ENCODE measurements at places on chromosomes 12 and 14.
A peak's percentile ranks its signal among the peaks of the same experiment; 100 is the strongest.

- DNase-seq = no peak
These were observed 91.2 kb downstream of the ADGRD1 start for GRCh38 chr12:131044760-131045381.

DNA sequence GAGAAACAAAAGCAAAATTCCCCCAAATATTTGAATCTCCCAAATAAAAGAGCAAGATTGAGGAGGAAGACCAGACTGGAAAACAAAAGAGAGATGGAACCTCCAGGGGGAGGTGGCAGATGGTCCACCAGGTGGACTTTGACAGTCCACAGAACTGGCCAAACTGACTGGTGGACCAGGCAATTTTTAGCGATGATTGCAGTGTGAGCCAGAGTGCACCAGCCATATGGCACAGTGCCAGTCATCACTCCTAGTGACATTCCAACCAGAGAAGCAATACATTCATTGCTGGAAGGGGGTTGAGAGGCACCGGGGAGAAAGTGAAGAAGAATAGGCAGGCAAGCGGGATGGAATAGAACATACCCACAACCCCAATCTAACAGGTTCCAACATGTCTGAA, 182.9 kb downstream of the EXOC5 start:
- no peak for DNase-seq

DNA sequence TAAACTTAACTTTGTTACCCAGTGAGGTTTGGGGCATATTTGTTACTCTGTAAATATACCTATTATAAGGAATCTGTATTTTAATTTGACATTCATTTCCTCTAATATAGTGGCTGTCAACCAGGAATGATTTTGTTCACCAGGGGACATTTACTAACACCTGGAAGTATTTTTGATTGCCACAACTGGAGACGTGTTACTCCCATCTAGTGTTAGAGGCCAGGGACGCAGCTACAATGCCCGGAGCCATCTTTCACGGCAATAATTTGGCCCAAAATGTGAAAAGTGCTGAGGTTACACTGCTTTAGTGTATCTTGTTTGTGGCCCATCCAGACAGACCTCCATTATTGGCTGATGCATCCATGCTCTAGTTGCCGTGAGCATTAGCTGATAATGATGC, 881.3 kb upstream of the ATXN7L3B start:
- no peak for DNase-seq

- DNase-seq = no peak
These were observed 31.9 kb upstream of the TC2N start for GRCh38 chr14:91899213-91899612.

DNA sequence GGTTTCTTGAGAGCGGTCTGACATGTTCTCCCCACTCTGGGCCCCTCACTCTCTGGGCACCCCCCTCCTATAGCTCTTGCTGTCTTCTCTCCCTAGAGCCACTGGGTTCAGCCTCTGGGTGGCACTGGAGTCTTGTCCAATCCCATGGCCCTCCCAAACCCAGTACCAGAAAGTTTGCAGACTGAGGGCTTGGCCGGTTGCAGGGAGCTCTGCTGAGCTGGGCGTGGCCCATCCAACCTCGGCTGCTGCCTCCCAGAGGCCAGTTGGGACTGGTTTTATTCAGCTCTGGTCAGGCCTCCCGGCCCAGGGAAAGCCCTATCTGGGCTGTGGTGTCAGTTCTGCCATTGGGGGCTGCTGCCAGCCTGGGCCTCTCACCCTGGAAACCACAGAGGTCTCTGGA, 37.9 kb downstream of the ISCA2 start:
- no peak for DNase-seq

GRCh38 chr12:1595690-1596347, 1.4 kb upstream of the FBXL14 start:
- peak; percentile 63 for DNase-seq

DNA sequence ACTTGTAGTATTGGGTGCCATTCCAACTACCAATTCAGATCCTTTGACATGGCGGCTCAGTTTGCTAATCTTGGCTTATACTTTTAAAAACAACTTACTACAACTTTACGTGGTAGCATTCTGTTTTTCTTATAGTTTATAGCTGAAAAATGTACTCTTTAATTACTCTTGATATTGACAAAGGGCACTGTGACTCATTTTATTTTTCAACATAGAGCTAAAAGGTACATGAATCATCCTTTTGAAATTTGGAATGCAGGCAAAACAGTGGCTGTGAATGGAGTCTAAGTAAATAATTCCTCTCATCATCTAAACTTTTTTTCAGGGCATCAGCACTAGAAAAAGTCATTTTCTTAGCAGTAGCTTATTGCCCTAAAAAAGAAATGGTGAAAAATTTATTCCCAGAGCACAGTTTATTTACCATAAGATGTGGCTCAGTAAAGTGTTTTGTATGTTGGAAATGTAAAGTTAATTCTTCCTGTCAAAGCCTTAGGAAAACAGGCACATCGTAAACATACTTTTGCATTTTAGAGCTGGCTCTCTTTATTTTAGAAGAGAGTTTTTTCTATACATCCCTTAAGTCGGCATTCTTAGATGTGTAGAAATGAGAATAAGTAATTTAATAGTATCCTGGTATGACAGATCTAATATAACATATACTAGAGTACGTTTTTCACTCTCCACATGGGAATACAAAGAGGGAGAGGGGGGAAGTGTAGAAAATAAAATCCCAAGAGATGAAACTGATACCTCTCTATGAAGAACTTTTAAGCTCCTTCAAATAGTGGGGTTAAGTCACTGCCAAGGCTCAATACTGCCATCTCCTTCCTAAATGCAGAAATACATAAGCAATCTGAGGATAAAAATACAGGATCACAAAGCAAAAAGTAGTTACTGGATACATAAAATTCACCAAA, 55.2 kb downstream of the SLC25A21 start:
- DNase-seq = peak; percentile 71

- peak; percentile 45 for DNase-seq
These were observed 269.9 kb downstream of the ADAMTS20 start for GRCh38 chr12:43282106-43282505.

DNA sequence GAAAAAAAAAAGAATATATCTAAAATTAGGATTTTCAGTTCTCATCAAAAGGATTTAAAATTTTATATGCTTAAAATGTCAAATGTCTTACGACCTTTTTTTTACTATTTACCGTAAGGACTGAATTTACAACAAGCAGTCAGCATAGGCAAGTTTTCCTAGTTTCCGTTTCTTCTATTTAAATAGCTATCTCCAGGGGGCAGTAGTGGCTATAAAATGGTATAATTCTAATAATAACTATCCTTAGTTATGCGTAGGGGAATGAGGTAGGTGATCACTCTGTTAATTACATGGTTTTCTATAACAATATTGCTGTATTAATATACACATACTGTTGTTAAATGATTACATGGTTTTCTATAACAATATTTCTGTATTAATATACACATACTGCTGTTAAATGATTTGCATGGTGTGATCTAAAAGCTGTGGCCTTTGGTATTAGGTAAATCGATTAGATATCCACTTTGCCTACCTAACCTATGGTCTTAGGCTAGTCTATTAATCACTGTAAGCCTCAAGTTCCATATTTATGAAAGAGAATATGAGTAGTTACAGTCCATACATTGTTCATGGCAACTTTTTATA, 217.7 kb upstream of the PDZRN4 start:
- peak; percentile 12 for DNase-seq

GRCh38 chr12:4039931-4040330, 166.7 kb upstream of the PARP11 start:
- no peak for DNase-seq

- no peak for DNase-seq
These were observed 1222.3 kb upstream of the SEL1L start for GRCh38 chr14:82755923-82756322.

DNA sequence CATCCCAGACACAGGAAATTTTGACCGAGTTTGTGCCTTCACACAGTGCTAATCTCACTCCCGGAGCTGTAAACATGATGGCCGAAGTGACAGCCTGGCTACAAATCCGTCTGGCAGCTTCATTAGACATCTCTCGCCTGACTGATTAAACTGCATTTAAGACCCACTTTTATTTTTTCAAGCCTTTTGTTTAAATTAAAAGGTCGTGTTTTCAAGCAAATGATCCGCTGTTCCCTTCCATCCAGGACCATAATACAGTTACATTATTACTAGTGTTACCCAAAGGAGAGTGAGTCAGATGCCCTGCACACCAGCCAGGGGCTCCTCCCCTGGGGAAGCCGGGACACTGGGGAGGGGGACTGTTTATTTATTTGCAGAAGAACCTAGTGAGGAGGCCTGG, 200.2 kb downstream of the EXOC5 start:
- no peak for DNase-seq

GRCh38 chr12:131276501-131277185, 322.9 kb downstream of the ADGRD1 start:
- DNase-seq = no peak

- DNase-seq = no peak
These were observed 133.5 kb downstream of the FOXN3 start for GRCh38 chr14:89283327-89284060.

- DNase-seq = no peak
These were observed 221.8 kb upstream of the DCN start for GRCh38 chr12:91404441-91404840.

DNA sequence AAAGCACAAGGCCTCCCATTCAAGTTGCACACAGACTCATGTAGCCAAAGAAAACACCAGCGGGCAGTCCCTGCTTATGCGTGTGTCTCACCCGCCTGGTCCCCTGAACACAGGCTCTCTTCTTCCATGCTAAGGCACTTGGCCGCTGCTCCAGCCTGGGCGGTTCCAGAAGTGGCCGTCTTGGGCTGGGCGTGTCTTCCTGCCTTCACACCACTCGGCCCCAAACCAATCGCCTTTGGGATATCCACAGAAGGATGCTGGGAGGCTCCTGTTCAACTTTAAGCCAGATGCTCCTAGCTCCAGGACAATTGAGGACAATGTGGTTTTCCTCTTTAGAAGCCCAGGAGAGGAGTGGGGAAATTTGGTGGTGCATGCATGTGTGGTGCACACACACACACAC, 2.2 kb downstream of the SCARB1 start:
- DNase-seq = no peak

DNA sequence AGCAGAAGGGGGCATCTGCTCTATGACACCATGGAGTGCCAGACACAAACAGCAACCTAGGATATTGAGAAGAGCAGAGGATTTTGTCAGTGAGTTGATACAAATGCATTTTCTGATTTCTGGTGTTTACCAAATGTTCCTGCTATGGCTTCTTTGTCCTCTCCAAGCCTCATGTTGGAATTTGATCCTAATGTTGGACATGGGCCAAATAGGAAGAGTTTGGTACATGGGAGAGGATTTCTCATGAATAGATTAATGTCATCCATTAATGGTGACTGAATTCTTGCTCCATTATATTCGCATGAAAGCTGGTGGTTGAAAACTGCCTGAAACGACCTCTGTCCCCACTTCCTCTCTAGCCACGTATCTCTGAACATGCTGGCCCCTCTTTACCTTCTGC, 1002.2 kb upstream of the FLRT2 start:
- no peak for DNase-seq

- no peak for DNase-seq
These were observed 1022.0 kb upstream of the TMEM132C start for GRCh38 chr12:127245009-127245408.

GRCh38 chr12:94094700-94095099, 53.7 kb upstream of the PLXNC1 start:
- DNase-seq = no peak

DNA sequence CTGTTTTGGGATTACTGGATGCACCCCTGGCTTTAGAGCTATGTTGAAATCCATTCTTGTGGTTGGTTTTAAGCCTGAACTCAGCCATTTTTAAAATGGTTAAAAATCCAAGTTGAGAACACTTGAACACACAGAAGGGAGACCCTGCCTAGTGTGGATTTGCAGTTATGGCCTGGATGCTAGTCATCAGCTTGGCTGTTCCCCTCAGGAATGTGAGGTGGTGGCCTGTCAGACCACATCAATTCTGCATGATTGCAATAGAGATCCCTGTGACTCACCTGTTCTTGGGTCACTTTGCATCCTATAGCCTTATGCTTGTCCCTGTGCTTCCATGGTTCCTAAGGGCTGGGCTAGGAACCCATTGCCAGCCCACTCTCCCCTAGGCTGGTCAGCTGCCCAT, 454.1 kb downstream of the ATP23 start:
- peak; percentile 35 for DNase-seq

DNA sequence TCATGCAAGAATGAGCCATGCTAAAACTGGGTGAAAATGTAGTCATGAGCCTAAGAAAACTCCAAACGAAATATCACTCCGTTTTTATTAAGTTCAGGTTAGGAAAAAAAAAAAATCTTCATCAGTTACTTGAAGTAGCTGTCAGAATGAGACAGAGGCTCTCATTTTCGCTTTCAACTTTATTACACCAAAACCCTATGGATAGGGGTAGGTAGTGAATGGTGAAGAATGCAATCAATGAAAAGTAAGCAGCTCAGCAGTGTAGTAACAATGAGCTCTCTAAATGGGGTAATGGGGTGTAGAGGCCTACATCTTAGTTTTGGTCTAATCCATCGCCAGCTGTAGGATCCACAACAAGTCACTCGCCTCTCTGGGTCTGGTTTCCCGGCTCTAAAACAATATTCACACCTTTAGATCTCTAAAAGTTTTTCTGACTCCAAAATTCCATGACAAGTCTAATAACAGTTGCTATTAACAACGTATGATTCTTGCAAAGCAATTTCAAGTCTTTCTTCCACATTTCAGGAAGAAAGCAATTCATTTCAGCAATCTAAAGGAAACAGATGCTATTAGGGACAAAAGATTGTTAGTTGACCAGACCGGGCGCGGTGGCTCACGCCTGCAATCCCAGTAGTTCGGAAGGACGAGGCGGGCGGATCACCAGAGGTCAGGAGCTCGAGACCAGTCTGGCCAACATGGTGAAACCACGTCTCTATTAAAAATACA, 1.7 kb downstream of the BTBD7 start:
- no peak for DNase-seq

GRCh38 chr12:101675555-101675954, 21.9 kb upstream of the CHPT1 start:
- no peak for DNase-seq

DNA sequence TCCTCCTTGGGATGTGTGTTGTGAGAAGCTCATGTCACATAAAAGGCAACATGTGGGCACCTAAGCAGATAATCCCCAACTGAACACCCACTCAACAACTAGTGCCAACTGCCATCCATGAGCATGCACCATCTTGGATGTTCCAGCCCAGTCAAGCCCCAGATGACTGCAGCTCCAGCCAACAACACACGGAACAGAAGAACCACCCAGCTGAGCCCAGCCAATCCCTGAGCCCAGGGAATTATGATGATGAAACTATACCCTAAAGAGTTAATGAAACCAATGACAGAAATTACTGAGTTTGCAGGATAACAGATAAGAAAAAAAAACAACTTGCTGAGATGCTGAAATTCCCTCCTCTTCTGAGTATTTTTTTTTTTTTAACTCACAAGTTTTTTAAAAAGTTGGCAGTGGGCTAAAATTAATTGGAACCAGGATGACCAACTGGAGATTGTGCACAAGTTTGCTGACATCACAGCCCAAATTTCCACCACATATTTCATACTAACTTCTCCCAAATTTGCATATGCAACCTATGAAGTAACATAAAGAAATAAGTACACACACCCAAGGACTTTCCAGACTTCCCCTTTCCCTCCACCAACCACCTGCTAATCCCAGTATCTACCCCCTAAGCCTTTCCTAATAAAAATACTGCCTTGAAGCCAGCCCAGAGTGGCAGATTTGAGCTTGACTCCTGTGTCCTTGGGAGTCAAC, 124.5 kb downstream of the KSR2 start:
- DNase-seq = no peak

All from LoVo (cell line).